ENCODE measurements at places on chromosomes 11 and 22.

GRCh38 chr11:131744847-131745246 lies 374.4 kb downstream of the NTM start:
- H3K27me3 ChIP-seq: peaks cover 2% of the 10 kb centered on the region
- H3K27ac ChIP-seq: no peak overlapping the region
- H3K4me3 ChIP-seq: no peak overlapping the region

- H3K4me3 ChIP-seq: peak overlapping the region; percentile 37
- no peaks in the 10 kb centered on the region for H3K36me3 ChIP-seq
- H3K4me1 ChIP-seq: peaks cover 24% of the 10 kb centered on the region
- H3K27me3 ChIP-seq: no peaks in the 10 kb centered on the region
- peak; percentile 39 for DNase-seq
Measured at GRCh38 chr11:77082838-77083565, 16.2 kb downstream of the CAPN5 start.

- peaks cover 73% of the 10 kb centered on the region for H3K27me3 ChIP-seq
- peak within 1 kb of the TSS; percentile 50 for H3K4me3 ChIP-seq
- H3K27ac ChIP-seq: no peak within 1 kb of the TSS
- H3K36me3 ChIP-seq: no peaks in the 10 kb centered on the region
Measured at GRCh38 chr11:20668844-20669819, at the start of gene NELL1. Gene NELL1, plus strand, starts transcription at chr11:20669586.

GRCh38 chr11:75471176-75471973 lies 38.4 kb upstream of the KLHL35 start:
- DNase-seq: no peak
- no peaks in the 10 kb centered on the region for H3K4me1 ChIP-seq
- no peak overlapping the region for H3K4me3 ChIP-seq

- H3K4me3 ChIP-seq: no peak overlapping the region
- no peaks in the 10 kb centered on the region for H3K4me1 ChIP-seq
- DNase-seq: no peak
- H3K27me3 ChIP-seq: no peaks in the 10 kb centered on the region
Measured at GRCh38 chr11:28559492-28559891, 451.3 kb downstream of the METTL15 start.

DNA sequence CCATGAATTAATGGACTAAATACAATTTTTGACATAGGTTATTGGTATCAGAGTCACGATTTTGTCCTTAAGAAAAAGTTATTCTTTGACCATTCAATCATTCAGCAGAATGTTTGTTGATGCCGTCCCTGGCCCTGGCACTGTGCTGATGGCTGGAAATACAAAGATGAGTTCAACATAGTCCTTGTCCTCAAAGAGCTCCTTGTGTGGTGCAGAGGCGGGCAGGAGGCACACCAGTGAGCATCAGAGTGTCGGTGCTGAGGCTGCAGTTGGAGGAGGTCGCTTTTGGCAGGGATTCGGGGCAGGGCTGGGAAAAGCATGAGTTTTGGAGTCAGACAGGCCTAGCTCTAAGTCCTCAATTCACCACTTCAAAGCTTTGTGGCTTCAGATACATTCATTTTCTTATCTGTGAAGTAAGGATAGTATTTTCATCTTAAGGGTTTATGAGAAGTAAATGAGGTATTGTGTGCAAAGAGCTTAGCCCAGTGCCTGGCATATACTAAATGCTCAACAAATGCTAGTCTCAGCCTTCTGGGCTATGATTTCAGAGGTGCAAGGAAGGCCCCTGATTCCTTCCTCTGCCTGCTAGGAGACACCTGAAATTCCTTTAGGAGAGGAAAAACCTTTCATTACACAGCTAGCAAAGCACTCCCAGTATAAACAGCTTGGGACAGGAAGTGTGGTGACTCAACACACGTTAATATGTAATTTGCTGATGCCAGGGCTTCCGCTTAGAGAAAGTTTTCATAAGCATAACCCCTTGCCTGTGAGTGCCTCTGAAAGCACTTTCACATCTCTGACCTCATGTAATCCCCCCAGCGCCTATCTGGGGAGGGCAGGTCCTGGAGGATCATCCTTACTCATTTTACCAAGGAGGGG lies 113.8 kb downstream of the NECTIN1 start:
- no peak overlapping the region for H3K4me3 ChIP-seq
- peak; percentile 14 for DNase-seq
- H3K27ac ChIP-seq: no peak overlapping the region

DNA sequence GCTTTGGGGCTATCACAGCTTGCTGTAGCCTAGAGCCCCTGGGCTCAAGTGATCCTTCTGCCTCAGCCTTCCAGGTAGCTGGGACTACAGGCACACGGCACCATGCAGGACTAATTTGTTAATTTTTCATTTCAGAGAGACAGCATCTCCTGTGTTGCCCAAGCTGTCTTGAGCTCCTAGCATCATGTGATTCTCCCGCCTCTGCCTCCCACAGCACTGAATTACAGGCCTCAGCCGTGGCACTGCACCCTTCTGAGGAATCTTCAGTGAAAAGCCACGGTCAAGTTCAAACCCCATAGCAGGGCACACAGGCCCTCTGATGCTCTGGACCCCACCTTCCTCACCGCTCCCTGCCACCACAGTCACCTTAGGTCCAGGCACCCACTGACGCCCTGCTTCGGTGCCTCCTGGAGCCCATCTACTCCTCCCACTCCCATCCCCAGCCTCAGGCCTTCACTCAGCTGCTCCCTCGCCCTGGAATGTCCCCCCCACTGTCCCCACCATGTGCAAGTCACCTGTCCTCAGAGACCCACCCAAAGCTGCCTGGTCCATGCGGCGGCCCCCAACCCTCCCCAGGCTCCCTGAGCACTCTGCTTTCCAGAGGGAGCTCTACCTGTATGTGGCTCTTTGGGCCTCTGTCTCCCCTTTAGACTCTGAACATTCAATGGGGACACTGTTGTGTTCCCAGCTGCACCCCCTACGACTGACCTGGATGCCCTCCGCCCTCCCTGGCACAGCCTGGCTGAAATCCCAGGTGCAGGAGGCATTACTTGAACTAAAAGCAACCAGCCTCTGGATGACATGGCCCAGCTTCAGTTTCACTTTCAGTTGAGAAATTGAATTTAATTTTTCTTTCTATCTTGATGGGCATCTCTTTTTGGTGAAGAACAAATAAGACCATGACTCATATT lies 1.6 kb downstream of the APOL2 start:
- H3K36me3 ChIP-seq: peaks cover 19% of the 10 kb centered on the region
- H3K27me3 ChIP-seq: no peaks in the 10 kb centered on the region
- H3K4me3 ChIP-seq: peak overlapping the region; percentile 97
- DNase-seq: peak; percentile 42
- H3K4me1 ChIP-seq: peaks cover 32% of the 10 kb centered on the region

- H3K27ac ChIP-seq: no peak overlapping the region
- no peak for DNase-seq
- H3K4me1 ChIP-seq: no peaks in the 10 kb centered on the region
- H3K36me3 ChIP-seq: no peaks in the 10 kb centered on the region
Measured at GRCh38 chr11:14107050-14107430, 144.5 kb downstream of the SPON1 start.

GRCh38 chr22:20967697-20968211 lies 699 bp downstream of the AIFM3 start:
- H3K27me3 ChIP-seq: peaks cover 21% of the 10 kb centered on the region
- H3K4me3 ChIP-seq: no peak overlapping the region
- H3K36me3 ChIP-seq: no peaks in the 10 kb centered on the region

GRCh38 chr11:128908391-128909246 lies 17.5 kb downstream of the KCNJ5 start:
- H3K27me3 ChIP-seq: peaks cover 3% of the 10 kb centered on the region
- peak overlapping the region; percentile 17 for H3K4me3 ChIP-seq
- peaks cover 57% of the 10 kb centered on the region for H3K4me1 ChIP-seq
- H3K36me3 ChIP-seq: no peaks in the 10 kb centered on the region
- DNase-seq: peak; percentile 93

GRCh38 chr11:28704801-28705200 lies 596.6 kb downstream of the METTL15 start:
- H3K27ac ChIP-seq: no peak overlapping the region
- no peaks in the 10 kb centered on the region for H3K27me3 ChIP-seq
- no peak for DNase-seq
- no peaks in the 10 kb centered on the region for H3K4me1 ChIP-seq

- H3K4me1 ChIP-seq: no peaks in the 10 kb centered on the region
- no peak for DNase-seq
- H3K27me3 ChIP-seq: no peaks in the 10 kb centered on the region
- no peaks in the 10 kb centered on the region for H3K36me3 ChIP-seq
- H3K27ac ChIP-seq: no peak overlapping the region
Measured at GRCh38 chr11:86091566-86091965, 22.7 kb upstream of the PICALM start.

- H3K4me3 ChIP-seq: no peak overlapping the region
- no peak for DNase-seq
- no peak overlapping the region for H3K27ac ChIP-seq
- H3K36me3 ChIP-seq: no peaks in the 10 kb centered on the region
- peaks cover 5% of the 10 kb centered on the region for H3K4me1 ChIP-seq
- H3K27me3 ChIP-seq: no peaks in the 10 kb centered on the region
Measured at GRCh38 chr11:122617926-122618325, 37.6 kb upstream of the UBASH3B start.

GRCh38 chr11:120056301-120057027 lies 81.4 kb downstream of the TRIM29 start:
- DNase-seq: no peak
- no peaks in the 10 kb centered on the region for H3K36me3 ChIP-seq
- H3K27me3 ChIP-seq: no peaks in the 10 kb centered on the region

DNA sequence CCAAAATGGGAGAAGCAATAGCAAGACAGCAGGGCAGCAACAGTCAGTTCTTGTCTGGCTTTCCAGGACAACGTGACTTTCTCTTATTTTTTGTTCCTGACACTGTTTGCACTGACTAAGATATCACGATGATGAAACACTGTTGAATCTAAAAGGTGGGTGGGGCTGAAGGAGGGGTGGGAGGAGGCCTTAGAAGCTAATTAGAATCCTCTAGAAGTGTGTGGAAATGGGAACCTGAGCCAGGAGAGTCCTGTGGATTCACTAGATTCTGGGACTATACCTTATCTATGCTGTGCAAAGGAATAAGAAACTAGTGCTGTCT lies 300.3 kb downstream of the ST3GAL4 start:
- no peaks in the 10 kb centered on the region for H3K4me1 ChIP-seq
- H3K27ac ChIP-seq: no peak overlapping the region
- no peak for DNase-seq
- H3K27me3 ChIP-seq: no peaks in the 10 kb centered on the region
- H3K36me3 ChIP-seq: no peaks in the 10 kb centered on the region
- no peak overlapping the region for H3K4me3 ChIP-seq

DNA sequence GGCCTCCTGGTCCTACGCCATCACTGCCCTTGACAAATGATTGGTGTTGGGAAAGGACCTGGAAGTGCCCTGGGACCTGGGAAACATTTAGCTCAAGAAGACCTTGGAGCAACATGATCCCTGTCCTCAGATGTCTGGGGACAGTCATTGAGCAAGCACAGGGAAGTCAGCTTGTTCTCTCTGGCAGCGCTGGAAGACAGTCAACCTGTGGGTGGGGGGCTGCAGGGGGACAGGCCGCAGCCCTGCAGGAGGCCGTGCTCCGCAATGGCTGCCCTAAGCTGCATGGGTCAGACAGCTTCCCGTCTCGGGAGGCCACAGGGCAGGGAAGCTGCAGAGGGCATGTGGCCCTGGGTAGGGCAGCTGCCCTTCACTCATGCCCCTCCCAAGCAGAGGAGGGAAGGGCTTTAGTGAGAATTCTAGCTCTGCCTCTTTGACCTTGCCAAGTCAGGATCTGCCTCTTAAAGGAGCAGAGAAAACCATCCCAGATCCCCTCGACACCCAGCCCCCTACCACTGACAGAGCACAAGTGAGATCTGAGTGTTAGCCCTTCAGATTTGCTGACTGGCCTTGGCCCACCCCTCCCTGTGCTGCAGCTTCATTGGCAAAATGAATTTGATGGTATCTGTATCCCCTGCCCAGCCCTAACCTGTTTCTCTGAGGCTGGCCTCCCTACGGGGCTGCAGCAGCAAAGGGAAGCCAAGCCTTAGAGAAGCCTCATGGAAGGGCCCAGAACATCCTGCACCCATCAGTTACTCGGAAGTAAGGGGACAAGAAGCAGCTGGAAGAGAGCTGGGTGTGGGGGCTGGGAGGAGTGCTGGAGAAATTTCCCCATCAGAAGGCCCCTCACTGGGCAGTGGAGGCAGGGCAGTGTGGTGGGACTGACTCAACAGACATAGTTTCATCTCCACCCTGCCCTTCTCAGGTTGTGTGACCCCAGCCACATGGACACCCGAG lies 6.2 kb upstream of the SREBF2 start:
- no peaks in the 10 kb centered on the region for H3K27me3 ChIP-seq
- no peak overlapping the region for H3K27ac ChIP-seq
- peaks cover 21% of the 10 kb centered on the region for H3K4me1 ChIP-seq
- no peak for DNase-seq
- H3K36me3 ChIP-seq: peaks cover 6% of the 10 kb centered on the region

GRCh38 chr11:46593550-46594373 lies at the start of gene AMBRA1:
Gene AMBRA1, minus strand, starts transcription at chr11:46594023. Its CDS starts 45,643 bp downstream, at chr11:46548380.
- no peaks in the 10 kb centered on the region for H3K27me3 ChIP-seq
- H3K4me1 ChIP-seq: peaks cover 28% of the 10 kb centered on the region
- H3K27ac ChIP-seq: peak within 1 kb of the TSS; percentile 89
- H3K4me3 ChIP-seq: peak within 1 kb of the TSS; percentile 91
- peak; percentile 96 for DNase-seq

GRCh38 chr11:1443737-1444136 lies 42.8 kb downstream of the MOB2 start:
- H3K36me3 ChIP-seq: no peaks in the 10 kb centered on the region
- no peaks in the 10 kb centered on the region for H3K4me1 ChIP-seq
- H3K27ac ChIP-seq: no peak overlapping the region
- H3K4me3 ChIP-seq: no peak overlapping the region

DNA sequence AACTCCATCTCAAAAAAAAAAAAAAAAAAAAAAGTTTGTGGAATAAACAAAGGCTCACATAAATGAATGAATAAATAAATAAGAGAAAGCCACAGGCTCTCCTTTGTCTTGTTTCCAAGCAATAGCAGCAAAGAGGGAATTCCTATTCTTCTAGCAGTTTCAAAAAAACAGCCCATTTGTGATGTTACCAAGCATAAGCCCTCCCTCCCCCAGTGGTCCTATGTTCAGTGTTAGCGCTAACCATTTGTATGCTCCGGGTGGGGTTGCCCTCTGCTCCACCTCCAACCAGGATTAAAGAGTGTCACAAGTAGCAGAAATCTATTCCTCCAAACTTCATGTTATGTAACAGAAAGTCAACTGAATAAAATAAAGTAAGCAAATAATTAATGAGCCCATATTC lies 1215.0 kb upstream of the TENM4 start:
- no peak overlapping the region for H3K27ac ChIP-seq
- no peaks in the 10 kb centered on the region for H3K27me3 ChIP-seq
- no peak for DNase-seq
- H3K36me3 ChIP-seq: no peaks in the 10 kb centered on the region
- H3K4me3 ChIP-seq: no peak overlapping the region
- no peaks in the 10 kb centered on the region for H3K4me1 ChIP-seq

GRCh38 chr22:26428515-26429457 lies at the start of gene ASPHD2:
Gene ASPHD2, plus strand, starts transcription at chr22:26429260. Its CDS starts 4,356 bp downstream, at chr22:26433616.
- peaks cover 17% of the 10 kb centered on the region for H3K4me1 ChIP-seq
- H3K27ac ChIP-seq: peak within 1 kb of the TSS; percentile 25
- peak within 1 kb of the TSS; percentile 91 for H3K4me3 ChIP-seq
- DNase-seq: peak; percentile 63
- H3K27me3 ChIP-seq: peaks cover 5% of the 10 kb centered on the region

GRCh38 chr11:18265949-18266348 lies at the start of gene SAA1:
Gene SAA1, plus strand, starts transcription at chr11:18266264. Its CDS starts 624 bp downstream, at chr11:18266888.
- no peak within 1 kb of the TSS for H3K27ac ChIP-seq
- no peak for DNase-seq
- no peaks in the 10 kb centered on the region for H3K27me3 ChIP-seq
- no peaks in the 10 kb centered on the region for H3K36me3 ChIP-seq
- H3K4me1 ChIP-seq: no peaks in the 10 kb centered on the region
